ENCODE measurements at places on chromosomes 16 and 17.

DNA sequence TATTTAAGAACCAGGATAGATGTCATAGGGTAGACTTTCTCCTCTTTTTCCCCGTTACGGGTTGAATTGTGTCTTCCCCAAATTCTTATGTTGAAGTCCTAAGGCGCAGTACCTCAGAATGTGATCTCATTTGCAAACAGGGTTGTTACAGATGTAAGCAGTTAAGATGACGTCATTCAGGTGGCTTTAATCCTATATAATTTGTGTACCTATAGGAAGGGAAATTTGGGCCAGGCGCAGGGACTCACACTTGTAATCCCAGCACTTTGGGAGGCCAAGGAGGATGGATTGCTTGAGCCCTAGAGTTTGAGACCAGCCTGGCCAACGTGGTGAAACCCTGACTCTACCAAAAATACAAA lies 99.5 kb upstream of the DHX40 start:
- no peak for DNase-seq

DNA sequence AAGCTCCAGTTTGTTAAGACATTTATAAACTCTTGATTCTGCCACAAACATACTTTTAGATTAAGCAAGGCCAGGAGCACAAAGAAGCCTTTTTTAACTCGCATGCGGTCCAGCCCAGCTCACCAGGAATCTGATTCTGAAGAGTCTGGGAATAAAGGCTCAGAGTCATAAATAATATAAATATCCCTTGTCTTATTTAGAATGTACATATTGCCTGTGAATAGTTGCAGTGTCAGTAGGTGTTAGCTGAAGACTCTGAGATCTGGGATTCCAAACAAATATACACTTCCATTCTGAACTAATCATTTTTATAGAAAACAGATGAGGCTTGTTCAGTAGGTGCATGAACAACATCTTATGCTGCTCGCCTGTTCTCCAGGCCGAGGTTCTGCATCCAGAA lies 59.1 kb upstream of the ELAC2 start:
- DNase-seq = no peak

- no peak for DNase-seq
Observed at GRCh38 chr17:80997424-80998117, 5.9 kb downstream of the CHMP6 start.

DNA sequence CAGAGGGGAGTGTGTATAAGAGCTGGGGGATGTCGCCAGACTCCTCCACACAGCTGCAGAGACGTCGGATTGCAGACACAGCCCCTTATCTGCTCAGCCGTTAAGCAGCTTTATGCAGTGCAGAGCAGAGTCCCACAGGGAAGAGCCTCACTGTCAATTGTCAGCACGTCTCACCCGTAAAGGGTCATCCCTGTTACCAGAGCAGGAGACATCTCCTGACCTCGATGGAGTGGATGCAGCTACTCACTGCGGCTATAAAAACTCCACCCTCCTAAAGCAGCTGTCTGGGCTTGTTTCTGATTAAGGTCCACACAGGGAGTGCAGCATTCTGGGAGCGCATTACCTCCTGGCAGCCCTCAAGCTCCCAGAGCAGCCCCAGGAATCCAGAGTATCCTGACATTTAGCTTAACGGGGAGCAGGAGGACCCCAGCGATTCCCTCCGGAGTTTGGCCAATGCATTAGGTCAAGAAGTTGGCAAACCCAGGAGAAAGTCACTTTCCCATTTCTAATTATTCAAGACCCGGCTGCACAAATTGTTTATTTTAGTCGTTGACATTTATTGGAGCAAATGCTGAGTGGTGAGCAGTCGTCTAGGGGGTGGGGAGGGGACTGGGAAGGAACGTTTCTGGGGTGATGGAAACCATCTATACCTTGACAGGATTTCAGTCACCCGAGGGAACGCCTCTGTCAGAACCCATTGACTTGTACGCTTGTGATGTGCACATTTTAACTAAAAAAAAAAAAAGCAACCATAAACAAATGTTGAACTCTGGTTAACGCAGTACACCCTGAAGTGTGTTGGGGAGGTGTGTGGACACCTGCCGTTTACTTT lies 100.0 kb upstream of the ZNF469 start:
- no peak for DNase-seq

DNA sequence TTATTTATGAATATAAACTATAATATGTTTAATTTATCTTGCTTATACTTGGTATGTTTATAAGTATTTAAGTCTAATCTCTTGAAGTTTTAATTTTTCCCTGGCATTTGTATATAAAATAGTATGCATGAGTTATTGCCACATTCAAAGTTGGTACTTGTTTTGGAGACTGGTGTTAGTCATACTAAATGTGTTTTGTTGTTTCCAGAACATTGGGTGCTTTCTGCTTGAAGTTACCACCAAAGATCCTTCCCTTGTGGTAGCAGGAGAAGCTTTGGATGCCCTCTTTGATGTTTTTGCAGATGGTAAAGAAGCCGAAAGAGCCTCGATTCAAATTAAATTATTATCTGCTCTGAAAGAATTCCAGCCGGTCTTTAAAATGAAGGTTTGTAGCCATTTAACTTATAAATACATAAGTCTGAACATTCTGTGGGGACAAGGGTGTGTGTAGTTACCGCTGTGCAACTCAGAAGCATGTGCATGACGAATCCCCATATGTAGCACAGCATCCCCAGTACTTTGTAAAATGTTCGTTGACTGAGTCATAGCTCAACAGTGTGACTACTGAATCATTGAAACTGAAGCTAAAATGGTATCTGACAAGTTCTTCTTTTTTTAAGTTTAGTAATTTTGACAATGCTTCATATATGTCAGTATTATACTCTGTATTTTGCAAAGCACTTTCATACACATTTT lies 36.4 kb downstream of the HEATR3 start:
- DNase-seq = no peak

DNA sequence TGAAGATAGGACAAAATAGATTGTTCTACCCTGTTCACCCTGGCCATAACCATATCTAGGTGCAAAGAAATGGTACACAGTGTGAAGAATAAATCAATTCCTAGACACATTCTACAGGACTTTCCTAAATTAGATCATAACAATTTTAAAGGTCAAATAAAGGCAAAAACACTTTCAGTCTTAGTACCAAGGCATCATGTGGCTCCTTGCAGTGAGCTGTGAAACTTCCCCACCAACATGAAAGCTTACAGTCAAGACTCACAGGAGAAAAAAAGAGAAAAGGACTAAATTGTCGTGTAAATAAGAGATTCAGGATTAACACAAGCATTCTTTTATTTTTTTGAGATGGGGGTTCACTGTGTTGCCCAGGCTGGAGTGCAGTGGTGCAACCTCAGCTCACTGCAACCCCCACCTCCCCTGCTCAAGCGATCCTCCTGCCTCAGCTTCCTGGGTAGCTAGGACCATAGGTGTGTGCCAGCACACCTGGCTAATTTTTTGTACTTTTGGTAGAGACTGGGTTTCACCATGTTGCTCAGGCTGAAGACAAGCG lies 14.2 kb downstream of the NSMCE1 start:
- DNase-seq = no peak
